Esophagus squamous epithelium (tissue), 5 donors: ENCODE measurements at places on chromosomes 1 and 21.

DNA sequence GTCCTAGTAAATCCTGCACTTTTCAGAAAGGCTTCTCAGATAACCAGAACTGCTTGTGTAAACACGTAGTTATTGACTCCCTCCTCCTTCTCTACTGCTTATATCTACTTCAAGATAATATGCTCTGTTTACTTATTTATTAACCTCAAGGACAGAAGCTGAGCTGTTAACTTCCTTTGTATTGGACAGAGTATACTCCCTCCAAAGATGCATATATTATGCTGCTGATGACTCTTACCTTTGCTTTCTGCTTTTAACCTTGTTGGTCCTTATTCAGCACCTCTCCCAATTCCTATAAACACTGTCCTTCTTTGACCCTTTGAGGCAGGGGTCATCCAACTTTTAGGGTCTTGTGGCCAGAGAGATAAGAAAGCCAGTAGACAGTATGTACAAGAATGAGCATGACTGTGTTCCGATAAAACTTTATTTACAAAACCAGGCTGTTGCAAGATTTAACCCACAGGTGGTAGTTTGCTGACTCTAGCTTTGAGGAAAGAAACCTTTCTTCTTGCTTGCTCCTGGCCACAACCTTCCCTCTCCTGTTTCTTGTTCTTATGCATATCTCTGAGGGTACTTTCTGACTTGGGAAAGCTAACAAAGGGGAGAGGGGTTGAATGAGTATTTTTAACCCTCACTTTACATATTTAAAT, 4.9 kb downstream of the TPM3 start:
- DNase-seq: no peak

DNA sequence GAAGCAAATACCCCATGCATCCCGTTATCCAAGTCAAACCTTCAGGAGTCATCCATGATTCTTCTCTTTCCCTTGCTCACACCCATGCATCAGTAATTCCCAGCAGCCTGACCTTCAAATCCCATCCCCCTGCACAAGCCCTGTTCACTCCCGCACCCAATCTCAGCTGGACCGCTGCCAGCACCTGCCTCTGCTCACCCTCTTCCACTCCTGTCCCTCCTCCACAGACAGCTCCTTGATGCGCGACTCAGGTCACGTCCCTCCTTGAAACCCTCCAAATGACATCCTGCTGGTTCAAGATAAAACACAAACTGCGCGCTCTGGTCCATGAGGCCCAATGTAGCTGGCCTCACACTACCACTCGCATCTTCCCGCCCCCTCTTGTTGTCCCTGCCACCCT, 43.4 kb upstream of the MPZL1 start:
- DNase-seq: no peak

- no peak for DNase-seq
Measured at GRCh38 chr1:84116558-84116957, 27.5 kb upstream of the PRKACB start.

DNA sequence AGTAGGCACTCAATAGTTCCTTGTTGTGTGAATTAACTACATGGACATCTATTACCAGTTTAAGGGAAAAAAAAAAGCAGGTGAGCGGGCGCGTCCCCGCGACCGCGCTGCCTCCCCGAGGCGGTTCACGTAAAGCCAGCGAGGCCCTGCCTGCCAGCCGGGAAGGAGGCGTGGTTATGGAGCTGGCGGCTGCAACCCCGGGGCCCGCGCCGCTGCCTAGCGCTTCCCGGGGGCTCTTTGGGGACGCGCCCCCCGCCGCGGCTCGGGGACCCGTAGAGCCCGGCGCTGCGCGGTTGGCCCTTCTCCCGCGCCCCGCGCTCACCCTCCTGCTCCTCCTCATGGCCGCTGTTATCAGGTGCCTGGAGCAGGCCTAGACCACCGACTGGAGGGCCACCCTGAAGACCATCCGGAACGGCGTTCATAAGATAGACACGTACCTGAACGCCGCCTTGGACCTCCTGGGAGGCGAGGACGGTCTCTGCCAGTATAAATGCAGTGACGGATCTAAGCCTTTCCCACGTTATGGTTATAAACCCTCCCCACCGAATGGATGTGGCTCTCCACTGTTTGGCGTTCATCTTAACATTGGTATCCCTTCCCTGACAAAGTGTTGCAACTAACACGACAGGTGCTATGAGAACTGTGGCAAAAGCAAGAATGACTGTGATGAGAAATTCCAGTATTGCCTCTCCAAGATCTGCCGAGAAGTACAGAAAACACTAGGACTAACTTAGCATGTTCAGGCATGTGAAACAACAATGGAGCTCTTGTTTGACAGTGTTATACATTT, 2.6 kb upstream of the CC2D1B start:
- no peak for DNase-seq

DNA sequence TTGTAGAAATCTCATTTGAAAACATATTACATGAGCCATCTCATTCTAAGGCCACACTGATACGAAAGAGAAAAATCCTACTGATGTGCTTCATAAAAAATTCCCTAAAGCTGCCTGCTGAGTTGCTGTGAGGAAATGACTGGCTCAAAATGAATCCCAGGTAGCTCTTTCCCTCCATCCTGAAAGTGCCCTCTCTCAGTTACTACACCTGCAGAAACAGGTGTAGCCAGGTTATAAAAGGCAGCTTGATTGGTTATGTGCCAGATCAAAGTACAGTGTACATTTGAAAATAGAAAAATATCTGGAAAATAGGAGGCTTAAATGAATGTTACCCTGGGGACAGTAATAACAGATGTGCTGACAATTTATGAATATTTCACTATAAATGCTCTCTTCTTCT, 833.4 kb upstream of the ADGRL4 start:
- no peak for DNase-seq
